NCI-H1694 (cell line): ENCODE measurements at places on chromosomes 7 and 10.

DNA sequence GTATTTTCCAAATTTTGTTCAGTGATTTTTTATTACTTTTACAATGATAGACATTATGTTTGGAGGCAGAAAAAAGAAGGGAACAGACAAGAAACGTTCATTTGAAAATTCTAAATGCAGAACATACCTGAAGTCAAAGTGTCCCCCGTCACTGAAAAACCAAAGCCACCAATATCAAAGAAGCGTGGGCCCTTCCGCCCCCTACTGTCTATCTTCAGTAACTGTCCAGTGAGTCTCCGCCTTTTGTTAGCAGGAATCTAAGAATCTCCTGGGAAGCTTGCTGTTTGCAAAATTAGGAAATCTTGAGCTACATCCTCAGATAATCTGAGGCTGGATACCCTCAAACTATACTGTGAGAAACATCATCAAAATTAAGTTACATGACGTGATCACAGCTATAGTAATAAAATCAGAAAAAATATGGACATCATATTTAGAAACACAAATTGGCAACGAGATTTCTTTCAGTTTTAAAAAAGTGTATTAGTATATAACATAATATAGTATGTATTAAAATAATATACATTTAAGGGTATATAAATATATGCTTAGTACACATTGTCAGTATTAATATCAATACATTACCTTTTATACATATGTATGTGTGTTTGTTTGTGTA, 169.3 kb upstream of the AKR1E2 start:
- DNase-seq = peak; percentile 43

DNA sequence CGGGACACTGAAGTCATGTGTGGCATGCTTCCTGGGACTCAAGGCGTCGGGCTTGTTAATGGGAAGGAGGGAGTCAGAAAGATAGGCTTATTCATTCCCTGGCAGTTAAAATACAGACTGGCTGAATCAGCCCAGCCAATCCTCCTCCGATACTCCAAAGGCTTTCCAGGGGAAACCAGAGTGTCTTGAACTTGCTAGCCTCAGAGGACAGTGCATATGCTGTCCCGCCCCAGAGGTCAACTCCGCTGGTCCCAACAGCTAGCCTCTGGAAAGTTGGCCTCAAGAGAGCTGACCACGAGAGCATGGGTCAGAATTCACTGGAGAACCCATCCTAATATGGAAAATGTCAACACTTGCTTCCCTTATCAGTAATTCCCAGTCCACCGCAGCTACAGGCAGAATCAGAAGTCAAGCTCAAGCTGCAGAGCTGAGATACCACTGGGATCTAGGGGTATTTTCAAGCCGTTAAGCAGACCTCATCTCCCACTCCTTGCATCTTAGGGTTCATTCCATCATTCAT, 43.0 kb downstream of the ELMO1 start:
- DNase-seq = no peak

DNA sequence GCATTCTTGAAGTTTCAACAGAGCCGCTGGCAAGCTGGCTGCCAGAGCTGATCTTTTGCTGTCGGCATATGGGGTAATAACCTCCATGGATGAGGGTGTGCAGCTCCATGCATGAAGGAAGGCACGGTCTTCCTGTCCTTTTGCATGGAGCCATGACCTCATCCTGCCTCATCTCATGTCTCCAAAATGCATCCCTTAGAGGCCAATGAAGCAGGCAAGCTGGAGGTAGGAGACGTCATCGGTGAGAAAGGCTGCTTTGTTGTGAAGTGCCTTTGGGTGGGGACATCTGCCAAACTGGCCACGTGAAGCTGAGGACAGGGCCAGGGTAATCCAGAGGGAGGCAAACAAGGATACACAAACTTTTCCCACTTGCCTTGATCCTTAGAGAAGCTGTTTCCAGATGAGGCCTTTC, 161.5 kb upstream of the TBX20 start:
- DNase-seq = no peak

- DNase-seq = peak; percentile 85
Measured at GRCh38 chr7:151243408-151244195, 4.9 kb downstream of the SMARCD3 start.

DNA sequence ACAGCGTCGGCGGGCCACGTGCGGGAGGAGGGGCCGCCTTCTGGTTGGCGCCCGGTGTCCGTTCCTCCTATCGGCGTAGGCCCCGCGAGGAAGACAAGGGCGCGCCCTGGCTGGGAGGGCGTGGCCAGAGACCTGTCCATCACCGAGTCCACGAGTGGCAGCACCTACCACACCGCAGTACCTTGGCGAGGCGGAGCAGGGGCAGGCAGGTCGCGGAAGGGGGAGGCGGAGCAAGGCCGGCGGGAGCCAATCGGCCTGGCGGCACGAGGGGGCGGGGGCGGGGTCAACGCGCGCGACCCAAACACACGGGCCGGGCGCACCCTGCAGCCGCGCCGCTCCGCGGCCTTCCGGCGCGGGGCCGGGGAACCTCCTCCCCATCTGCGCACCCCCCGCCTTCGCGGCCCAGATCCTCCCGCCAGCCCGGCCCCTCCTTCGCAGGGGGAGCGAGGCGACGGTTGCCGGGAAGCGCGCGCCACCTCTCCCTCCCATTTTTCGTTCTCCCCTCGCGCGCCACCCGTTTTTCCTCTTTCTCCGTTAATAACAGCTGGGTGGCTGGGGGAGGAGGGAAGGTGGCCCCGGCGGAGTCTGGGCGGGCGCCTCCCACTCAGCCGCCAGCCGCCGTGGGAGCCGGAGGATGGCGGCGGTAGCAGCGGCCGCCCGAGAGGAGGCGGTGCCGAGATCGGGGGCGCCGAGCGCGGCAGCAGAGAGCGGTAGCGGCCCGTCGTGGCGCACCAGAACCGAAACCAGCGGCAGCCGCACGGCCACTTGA, at the start of gene ZNRF2:
Gene ZNRF2 (plus strand): TSS at position 300 of the 769 bp plus-strand sequence. CDS start 761 bp downstream, outside the sequence.
- DNase-seq = peak; percentile 98

GRCh38 chr10:112970021-112970420, 20.0 kb downstream of the TCF7L2 start:
- DNase-seq = no peak

DNA sequence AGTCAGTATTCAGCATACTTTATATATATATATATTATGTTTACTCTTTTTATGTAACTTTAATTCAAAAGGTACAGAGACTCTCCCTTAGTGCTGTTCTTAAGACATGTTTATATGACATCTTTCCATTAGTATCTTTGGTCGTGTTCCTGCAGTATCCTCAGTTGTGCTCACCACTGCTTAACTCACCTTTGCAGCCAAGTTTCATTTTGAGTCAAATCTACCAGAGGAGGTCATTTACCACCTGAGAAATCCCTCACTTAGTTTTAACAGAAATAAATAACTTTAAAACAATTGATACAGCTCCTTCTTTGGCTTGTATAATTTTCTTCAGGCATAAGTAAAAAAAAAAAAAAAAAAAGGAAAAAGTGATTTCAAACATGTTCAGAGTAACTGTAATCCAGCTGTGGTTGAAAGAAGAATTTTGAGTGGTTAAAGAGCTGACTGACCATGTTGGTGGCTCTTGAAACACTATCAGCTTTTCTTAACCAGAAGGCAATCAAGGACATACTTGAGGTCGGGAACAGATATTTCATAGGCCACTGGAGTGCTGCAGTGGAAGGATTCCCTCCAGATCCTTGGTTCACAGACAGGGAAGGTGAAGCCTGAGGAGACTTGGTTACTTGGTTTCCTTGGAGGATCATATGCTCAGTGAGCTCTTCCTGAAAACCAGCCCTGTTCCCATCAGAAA, 116.8 kb downstream of the AUTS2 start:
- no peak for DNase-seq

DNA sequence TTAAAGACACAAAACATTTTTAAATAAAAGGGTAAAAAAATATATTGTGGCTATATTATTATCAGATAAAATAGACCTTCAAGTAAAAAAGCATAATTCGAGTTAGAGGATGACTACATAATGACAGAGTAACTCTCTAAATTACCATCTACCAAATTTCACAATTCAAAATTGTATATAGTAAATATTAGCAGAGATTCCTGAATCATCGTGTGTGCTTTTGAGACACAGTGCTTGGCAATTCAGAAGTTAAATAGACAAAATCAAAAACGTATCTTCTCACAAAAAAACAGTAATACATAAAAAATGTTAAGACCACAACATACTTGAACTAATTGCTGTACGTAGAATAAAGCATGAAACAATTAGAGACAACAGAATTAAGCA, 110.4 kb downstream of the AHR start:
- no peak for DNase-seq

GRCh38 chr10:129968020-129968852, 4.2 kb upstream of the EBF3 start:
- no peak for DNase-seq

GRCh38 chr10:15211464-15211979, 43.0 kb upstream of the NMT2 start:
- DNase-seq = no peak

- DNase-seq = no peak
Measured at GRCh38 chr7:107467972-107468371, 1.9 kb upstream of the GPR22 start.

DNA sequence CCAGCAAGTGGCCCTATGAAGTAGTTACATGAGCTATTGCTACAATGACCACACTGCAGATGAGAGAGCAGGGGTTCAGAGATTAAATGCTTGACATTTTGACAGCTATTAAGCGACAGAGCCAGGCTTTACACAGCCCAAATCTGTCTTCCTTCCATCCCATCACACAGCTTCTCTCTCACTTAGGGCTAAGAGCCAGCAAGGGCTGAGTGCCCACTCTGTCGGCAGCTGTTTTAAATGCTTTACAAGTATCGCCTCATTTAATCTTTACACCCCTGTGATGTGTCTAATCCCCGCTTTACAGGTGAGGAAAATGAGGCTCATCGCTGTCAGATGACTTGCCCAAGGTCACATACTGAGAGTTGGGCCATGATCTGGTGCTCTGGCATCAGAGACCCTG, 15.2 kb upstream of the OPALIN start:
- DNase-seq = no peak

DNA sequence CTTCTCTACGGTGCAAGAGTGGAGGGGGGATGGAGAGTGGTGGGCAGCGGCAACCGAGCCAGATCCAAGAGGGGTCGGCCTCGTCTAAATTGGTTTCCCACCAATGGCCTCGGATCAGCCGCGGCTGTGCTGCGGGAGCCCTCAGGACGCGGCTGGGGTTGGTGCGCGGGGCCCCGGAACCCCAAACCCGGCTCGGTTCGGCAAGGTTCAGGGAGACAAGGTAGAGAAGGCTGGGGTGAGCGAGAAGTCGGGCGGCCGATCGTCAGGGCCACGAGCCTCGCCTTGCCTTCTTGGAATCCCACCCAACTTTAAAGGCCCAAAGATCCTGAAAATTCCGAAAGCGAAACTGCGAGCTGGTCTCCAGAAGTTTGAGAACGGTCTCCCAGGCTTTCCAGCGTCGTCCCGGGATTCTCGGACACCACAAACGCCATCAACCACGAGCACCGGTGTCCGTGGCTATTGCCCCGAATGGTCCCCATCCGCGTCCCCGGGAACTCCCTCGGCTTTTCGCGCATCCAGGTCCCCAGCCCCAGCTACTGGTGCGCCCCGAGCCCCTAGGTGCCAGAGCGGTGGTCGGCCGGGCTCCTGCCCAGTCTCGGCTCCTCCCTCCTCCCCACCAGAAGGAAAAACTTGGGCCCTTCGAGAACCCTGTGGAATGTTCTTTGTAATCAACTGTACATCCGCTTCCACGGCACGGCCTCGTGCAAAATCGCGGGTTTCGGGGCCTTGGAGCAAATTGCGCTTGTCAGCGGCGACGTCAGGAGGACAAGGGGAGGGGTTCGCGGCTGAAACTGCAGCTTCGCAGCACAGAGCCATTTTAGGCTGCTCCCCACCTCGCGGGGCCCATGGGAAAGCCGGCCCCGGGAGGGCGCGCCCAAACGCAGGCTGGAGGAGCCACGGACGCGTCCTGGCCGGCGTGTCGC, 3.2 kb downstream of the SFMBT2 start:
- no peak for DNase-seq

GRCh38 chr7:150685219-150686029, at the start of gene GIMAP2:
Gene GIMAP2 (plus strand): TSS chr7:150685706. CDS start chr7:150687060, 1,354 bp downstream.
- no peak for DNase-seq

DNA sequence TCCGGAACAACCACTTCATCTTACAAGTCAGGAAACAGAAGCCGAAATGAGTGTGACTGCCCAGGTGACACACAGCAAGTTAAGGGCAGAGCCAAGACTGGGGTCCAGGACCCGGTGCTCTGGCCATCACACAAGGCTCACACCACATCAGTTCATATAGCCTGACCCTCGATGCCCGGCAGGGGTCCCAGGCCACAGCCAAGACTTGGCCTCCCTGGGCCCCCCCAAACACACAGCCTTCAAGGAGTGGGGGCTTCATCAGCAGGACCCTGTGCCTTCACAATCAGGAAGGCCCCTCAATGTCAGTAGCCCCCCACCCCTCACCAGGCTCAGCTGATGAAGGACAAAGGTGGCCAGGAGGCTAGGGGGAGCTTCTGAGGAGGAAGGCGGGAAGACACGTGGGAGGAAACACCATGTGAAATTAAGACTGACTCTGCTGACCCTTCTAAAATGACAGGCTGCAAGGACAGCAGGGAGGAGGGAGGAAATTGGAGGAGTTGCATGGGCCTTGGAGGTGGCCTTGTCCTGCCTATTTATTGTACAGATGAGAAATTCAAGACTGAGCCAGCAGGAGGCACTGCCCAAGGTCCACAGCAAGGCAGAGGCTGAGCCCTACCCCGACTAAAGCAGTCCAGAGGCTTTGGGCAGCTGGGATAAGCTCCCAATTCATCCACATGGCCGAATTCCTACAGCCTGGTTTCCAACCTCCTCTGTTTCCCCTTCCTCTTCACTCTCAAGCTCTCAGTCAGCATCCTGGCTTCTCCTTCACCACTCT, 216.1 kb upstream of the ZMIZ1 start:
- DNase-seq = no peak

DNA sequence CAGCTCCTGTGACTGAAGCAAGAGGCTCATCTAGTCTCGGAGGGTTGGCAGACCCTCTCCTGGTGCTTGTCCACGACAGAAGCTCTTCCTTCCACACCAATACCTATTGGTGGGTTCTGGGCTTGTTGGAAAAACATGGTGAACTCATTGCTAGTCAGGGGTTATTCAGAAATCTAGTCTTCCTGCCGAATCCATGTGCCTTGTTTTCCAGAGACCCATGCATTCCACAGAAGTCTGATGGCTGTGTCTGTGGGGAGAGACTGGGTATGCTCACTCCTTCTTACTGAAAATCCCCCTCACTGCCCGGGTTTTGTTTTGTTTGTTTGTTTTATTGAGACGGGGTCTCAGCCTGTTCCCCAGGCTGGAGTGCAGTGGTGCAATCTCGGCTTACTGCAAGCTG, 138.3 kb downstream of the DNAJB6 start:
- no peak for DNase-seq

- no peak for DNase-seq
Measured at GRCh38 chr7:73308074-73308664, 457 bp downstream of the NSUN5 start.
